ENCODE measurements at places on chromosomes 16 and 17. TPM values are rescaled to one million over a fixed set of nuclear protein-coding genes. Genes with fewer than 3 reads are reported as not detected.

Gene IL32
- 30.3 TPM for polyA plus RNA-seq

GRCh38 chr16:56643080-56643778, 4.8 kb downstream of the MT1A start:
- DNase-seq = no peak

- no peak for DNase-seq
Observed at GRCh38 chr17:74280093-74280513, 6.1 kb downstream of the DNAI2 start.

- DNase-seq = no peak
Observed at GRCh38 chr16:31331141-31331764, 23.7 kb upstream of the ITGAX start.

GRCh38 chr16:3012828-3013420, at the start of gene CLDN9:
Gene CLDN9, plus strand, starts transcription at chr16:3012923. Its CDS starts 440 bp downstream, at chr16:3013363.
- no peak for DNase-seq

GRCh38 chr17:73300392-73300791, 11.4 kb downstream of the CDC42EP4 start:
- DNase-seq = no peak

Gene RCVRN
- polyA plus RNA-seq = 0.29 TPM

Gene KRTAP4-9
- not detected for polyA plus RNA-seq

DNA sequence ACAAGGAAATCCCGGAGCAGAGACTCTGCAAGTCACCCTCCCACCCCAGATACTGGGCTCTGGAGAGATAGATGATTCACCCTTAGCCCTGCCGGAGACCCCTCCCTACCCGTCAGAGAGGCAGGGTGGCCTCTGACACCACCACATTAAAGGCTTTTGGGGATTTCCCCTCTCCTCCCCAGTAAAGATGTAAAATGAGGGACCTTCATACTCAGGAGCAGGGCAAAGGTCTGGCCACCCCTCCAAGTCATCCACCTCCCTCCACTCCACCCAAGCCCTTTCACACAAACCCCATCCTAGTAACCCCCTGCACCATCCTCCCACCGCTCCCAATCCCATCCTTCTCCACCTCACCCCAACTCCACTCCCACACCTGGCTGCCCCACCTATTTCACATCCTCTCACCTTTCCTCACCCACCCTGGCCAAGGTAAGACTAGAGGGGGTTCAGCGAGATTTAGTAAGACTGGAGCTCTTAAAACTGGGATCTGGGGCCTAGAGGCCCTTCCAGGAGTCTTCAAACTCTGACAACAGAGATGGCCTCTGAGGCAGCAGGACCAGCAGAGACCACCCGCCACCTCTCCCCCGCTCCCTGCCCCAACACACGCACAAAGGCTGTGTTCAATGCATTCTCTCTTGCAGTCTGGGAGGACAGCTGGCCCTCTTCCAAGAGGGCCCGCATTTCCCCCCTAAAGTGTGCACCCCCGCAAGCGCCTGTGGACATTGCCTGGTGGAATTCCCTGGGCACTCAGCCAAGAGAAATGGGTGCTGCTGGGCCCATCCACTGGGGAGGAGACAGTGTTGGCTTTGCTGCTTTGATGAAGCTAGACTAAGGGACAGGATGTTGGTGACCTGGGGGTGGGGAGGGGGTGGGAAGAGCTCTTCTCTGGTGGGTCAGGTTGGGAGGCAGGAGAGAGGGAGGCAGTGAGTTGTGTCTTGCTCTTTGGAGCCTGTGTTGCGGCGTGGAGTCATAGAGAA, 1.1 kb downstream of the ABAT start:
- DNase-seq = no peak

DNA sequence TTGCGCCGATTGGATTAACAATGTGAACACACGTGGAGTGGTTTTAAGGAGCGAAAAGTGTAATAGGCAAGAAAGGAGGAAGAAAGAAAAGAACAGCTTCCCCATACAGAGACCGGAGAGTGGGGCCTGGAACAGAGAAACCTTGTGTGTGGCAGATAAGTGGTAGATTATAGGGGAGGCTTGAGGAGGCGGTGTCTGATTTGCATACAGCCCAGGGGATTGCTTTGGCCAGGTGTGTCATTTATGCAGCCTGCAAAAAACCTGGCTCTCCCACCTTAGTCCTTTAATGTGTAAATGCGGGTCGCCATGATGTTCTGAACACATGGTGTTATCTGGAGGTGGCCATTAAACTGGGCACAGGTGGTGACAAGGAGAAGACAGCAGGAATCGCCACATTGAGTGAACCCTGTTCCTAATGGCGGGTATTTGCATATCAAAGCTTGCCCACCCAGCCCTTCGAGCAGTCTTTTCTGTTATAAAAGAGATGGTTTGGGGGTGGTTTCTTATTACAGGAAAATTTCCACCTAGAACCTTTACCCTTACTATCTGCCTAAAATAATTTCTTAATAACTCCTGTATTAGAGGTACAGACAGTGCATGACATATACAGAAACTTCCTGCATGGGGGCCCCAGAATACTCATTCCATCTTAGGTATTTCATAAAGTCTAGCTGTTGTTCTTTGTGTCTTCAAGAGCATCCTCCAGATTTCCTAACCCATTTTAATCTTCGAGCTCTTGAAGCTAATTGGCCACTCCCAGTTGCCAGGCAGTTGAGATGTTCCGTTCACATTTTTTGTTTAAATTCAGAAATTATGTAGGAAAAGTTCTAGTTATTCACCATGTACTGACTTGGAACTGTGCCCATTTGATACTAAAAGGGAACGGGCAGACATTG, 292.5 kb downstream of the RBFOX1 start:
- DNase-seq = no peak

Gene KRTAP2-3
- 1.3 TPM for polyA plus RNA-seq

- DNase-seq = no peak
Observed at GRCh38 chr17:81807839-81808238, 3.9 kb downstream of the GCGR start.

DNA sequence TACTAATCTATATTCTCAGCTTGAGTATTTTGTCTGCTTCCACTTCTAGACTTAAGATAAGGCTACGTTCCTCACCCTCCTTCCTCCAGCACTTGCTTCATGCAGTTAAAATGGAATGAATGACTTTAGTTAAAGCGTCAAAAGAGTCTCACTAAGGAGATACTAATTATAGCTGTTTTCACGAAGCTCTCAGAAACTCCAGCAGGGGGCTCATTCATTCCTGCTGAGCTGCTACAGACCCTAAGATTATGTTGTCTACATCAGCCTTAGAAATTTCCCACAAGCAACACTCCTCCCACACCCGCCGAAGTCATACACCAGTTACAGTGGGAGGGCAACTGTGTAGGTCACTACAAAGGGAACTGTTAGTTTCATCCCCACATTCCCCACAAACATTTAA, 57.0 kb upstream of the KIFC3 start:
- no peak for DNase-seq

GRCh38 chr16:710500-711075, 4.3 kb upstream of the METRN start:
- DNase-seq = no peak

- DNase-seq = no peak
Observed at GRCh38 chr16:67760956-67761230, 41.8 kb upstream of the GFOD2 start.

Gene HEATR9
- not detected for polyA plus RNA-seq

GRCh38 chr17:81651692-81652091, 4.7 kb downstream of the PDE6G start:
- DNase-seq = peak; percentile 68

GRCh38 chr16:21156767-21157467, 1.6 kb upstream of the LDAF1 start:
- DNase-seq = no peak

DNA sequence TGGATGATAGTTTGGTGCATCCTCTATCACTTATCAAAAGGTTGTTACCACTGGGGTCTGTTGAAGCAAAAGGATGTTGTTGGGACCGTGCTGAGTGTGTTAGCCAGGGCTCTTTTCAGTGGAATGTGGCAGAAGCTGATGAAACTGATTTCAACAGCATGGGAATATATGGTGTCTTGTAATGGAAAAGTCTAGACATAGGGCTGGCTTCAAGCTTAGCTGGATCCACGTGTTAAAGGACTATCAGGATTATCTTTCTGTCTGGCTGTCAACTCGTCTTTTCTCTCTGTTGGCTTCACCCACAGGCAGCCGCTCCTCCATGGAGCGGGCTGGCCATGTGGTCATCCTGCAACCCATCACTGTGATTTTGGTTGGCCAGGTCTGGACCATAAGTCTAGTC, 8.7 kb downstream of the SNX29 start:
- no peak for DNase-seq

Gene GRAPL
- not detected for polyA plus RNA-seq

- DNase-seq = no peak
Observed at GRCh38 chr17:67534941-67535340, 157.9 kb downstream of the PITPNC1 start.

DNA sequence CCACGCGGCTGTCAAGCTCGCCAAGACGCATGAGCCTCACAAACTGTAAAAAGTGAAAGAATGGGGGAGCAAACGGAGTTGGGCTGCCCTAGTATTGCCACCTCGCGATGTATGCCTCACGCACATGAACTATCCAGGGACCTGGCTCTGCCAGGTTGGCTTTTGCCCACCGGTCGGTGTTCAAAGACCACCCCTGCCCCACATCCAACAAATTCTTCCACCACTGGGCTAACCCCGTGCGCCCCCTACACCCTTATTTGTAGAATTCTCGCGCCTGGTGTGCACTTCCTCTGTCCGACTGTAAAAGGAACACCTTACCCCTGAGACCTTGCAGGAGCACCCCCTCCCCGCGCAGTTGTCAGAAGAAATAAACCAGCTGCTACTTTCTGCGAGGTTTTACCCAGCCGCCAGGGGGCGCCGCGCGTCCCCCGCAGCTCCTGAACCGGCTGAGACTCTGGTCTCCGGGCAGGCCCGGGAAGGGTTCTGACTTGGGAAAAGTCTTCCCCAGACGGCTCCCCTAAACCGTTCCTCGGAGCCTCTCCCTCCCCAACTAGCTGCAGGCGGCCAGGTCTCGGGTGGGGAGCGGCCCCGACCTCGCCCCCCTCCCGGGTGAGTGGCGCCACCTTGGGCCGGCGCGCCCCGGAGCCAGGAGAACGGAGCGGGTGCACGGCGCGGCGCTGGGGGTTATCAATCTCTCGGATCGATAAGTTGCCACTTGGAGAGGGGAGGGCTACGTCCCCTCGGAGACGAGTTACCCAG, 1.7 kb upstream of the ZNF423 start:
- no peak for DNase-seq

DNA sequence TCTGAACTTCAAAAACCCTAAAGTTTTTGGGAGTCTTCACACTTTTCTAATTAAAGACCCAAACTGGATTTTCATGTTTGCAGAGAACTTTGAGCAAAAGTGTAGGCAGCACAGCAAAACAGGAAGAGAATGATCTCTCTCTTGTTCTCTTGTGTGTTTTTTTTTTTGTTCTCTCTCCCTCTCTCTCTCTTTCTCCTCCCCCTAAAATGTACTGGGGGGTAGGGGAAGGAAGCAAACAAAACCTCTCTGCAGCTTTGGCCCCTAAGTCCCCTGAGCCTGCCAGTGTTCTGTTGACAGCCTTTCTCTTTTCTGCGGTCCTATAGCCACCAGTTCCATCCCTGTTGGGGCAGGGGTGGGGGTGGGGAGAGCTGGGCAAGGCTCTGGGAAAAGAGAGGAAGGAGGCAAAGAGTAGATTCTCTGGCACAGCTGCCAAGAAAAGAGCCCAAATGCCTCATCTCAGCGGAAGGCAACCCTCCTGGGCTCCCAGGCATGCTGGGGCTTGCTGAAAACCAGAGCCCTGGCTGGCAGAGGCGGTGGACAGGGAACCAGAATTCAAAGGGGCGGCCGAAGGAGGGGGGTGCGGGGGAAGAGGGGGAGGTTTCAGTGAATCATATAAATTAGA, 295.3 kb downstream of the SOX9 start:
- DNase-seq = no peak

GRCh38 chr16:3092501-3092941, 6.6 kb downstream of the ZSCAN10 start:
- DNase-seq = no peak

GRCh38 chr16:2278956-2279800, 11.3 kb upstream of the RNPS1 start:
- DNase-seq = no peak

DNA sequence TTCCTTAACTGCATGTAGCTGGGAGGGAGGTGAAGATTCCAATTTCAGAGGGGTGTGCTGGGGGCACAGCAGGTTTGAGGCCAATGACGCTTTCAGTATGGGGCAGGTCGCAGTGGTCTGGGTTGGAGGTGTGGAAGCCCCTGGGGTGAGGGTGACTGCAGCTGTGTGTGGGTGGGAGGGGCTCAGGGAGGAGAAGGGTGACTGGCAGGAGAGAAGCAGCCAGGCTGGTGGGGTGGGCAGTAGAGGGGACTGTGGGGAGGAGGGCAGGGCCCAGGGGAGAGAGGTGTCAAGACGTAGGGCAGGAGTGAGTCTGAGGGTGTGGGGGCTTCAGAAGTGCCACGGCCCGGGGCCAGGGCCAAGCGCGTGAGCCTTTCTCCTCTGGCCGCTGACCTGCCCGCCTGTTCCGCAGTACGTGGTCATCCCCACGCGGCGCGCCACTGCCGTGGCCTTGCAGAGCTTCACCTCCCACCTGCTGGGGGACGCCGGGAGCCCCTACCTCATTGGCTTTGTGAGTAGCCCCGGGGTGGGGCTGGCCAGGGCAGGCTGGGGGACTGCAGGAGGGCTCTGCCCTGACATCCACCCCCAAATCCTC, 19.4 kb downstream of the MYBBP1A start:
- DNase-seq = no peak

DNA sequence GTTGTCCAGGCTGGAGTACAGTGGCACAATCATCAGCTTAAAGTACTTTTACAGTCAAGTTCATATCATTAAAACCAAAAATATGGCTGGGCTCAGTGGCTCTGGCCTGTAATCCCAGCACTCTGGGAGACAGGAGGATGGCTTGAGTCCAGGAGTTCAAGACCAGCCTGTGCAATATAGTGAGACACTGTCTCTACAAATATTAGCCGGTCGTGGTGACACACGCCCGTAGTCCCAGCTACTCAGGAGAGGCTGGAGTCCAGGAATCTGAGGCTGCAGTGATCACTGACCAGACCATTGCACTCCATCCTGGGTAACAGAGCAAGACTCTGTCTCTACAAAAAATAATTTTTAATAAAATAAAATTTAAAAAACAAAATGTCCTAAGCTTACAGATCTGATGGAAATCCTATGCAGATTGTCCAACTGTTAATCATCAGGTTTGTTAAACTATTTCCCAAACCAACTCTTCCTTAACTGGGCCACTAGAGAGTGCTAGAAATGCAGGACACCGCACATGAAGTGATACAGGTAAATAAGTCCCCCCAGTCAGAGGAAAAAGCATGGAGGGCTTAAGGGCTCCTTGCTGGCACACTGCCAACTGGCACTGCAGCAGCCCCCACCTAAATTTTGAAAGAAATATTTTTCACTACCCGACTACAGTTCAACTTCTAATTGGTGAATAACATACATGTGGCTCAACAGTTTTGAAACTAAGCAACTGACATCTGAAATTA, 2.8 kb downstream of the USP22 start:
- no peak for DNase-seq

- DNase-seq = no peak
Observed at GRCh38 chr17:31392002-31392855, 754 bp downstream of the RAB11FIP4 start.

GRCh38 chr17:65131240-65131639, 5.9 kb upstream of the RGS9 start:
- DNase-seq = no peak
